Pulmonary artery endothelial cell (primary cell): ENCODE measurements at places on chromosomes 5 and 9.

GRCh38 chr5:151374539-151374938, 27.2 kb upstream of the SLC36A2 start:
- no peak for DNase-seq

DNA sequence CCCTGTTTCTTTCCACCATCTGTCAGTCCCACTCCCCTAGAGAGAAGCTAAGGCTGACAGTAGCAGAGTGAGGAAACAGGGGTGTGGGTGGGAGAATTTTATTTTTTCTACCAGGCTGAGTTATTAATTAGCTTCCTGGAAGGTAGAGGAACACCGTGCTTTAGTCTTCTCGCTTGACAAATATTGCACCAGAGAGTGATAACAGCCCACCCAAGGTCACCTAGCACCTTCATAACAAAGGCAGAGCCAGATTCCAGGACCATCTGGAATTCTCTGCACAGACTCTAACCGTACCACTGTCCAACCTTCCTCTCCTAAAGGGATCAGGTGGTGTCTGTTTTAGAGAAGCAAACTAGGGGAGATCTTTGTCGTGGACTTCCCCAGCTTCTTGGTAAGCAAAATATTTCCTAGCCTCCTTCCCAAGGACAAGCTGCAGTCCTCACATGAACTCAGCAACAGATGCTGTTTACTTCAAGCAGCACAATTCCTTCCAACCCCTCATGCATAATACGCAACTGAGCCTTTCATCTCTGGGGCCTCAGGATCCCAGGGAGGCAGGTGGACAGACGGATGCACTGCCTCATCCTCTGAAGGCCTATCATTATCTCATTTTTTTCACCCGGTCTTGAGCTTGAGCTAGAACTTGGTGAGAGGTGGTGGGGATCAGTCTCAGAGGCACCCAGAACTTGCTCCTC, 308.7 kb upstream of the BRINP1 start:
- no peak for DNase-seq

DNA sequence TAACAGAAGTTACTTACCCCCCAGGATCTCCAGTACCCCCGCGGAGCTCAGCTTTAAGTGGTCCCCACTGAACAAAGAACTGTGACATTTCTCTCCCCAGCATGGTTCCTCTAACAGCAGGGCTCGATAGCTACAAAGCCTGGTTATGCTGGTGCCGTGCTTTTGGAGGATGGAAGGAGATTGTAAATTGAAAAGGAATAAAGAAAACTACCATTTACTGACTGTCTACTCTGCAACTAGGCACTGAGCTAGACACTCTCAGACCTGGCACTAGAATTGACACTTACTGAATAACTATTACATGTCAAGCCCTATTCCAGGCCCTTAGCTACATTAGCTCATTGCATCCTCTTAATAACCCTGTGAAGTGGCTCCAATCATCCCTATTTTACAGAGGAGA, 145.3 kb downstream of the TTLL11 start:
- DNase-seq = no peak

DNA sequence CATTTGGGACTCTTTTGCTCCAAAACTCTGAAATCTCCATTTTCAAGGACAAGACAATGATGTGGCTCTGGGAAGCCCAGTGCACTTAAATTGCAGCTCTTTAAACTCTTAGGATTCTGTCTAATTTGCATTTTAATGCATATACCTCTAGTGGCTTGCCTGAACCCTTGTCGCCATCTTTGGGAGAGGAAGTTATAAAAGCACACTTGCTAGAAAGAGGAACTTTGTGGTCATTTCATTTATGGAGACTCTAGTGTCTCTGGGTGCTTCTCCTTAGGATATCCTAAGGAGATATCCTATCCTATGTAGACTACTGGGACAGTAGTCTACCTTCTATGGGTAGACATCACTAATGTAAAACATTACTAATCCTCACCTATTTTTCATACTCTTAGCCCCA, 77.3 kb upstream of the SLC1A3 start:
- no peak for DNase-seq

GRCh38 chr9:123406691-123407216, 50.8 kb downstream of the CRB2 start:
- DNase-seq = no peak

- no peak for DNase-seq
Measured at GRCh38 chr5:52794519-52794918, 6.8 kb downstream of the ITGA1 start.

GRCh38 chr5:94778732-94779131, 160.3 kb downstream of the SLF1 start:
- DNase-seq = no peak

- no peak for DNase-seq
Measured at GRCh38 chr9:29730163-29730562, 2156.9 kb upstream of the C9orf72 start.

DNA sequence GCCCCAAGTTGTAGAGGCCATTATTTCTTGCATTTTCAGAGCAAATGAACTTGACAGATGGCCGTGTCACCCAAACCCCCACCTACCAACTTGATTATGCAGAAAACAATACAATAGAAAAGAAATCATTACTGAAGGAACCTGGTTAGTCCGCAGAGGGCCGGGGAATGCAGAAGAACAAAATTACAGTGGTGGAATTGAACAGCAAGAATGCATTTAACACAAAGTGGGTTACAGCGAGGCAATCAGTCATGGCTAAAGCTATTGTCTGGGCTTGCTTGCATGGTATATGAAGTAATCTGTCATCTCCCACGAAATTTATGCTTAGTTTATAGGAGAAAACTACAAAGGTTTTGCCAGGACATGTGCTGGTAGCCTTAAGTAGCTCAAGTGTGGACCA, 238.3 kb upstream of the IRX1 start:
- DNase-seq = no peak

- DNase-seq = no peak
Measured at GRCh38 chr5:61416010-61416409, 84.0 kb downstream of the ZSWIM6 start.

DNA sequence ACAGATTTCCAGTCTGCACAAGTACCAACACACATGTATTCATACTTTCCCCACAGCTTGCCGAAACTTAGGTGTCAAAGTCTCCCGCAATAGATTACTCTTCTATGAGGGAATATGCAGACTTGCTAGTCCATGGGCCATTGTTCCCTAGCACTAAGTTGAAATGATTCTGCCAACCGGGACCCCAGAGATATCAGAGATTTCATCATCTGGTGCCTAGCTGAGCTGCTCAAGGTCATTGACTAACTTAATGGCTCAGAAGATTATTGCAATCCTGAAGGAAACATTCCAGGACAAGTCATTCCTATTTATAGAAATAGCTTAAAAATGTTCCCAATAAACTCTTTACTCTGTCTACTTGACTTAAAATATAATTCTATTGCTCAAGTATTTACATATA, 202.6 kb downstream of the PIK3R1 start:
- DNase-seq = no peak

GRCh38 chr9:124105266-124105665, 93.7 kb downstream of the LHX2 start:
- no peak for DNase-seq
